Stimulated activated CD8-positive, alpha-beta memory T cell treated with anti-CD3 and anti-CD28 coated beads, Interleukin-7, amount 100 ng/mL, for 48 hours (primary cell): ENCODE measurements at places on chromosomes 5 and 9.
A peak's percentile ranks its signal among the peaks of the same experiment; 100 is the strongest.

DNA sequence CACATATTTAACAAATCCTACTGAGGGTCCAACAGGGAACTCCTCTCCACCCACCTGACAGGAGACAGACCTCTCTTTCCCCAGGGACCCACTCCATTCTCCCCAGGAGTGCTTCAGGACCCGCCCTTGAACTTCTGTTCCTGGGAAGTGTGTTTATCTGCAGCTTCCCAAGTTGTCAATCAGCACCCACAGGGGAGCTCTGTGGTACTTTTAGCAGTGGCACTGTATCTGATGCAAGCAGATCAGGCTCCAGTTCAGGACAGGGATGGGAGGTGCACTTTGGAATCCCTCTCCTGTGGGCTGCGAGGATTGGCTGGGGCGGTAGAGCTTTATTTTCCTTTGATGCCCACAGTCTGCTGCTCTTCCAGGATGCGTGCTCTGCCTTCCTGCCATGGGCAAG, 8.7 kb downstream of the GALNT10 start:
- no peak for DNase-seq

DNA sequence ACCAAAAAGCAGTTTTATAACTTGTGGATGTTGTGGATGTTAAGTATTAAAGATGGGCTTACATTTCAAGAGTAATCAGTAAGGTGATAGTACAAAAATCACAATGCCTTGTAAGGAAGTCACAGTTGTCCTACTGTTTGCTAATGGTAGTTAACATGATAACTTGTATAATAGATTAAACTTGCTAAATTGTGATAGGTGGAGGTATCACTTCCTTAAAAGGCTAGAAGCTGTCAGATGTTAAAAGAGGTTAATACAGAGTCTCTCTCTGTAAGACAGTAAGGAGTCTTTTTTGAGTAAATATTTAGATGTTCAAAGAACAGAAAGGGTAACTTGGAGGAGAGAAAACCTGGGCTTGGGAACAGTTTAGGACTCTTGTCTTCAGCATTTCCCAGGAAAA, 14.2 kb upstream of the MACIR start:
- no peak for DNase-seq

GRCh38 chr9:5582835-5583195, 46.1 kb upstream of the RIC1 start:
- no peak for DNase-seq

DNA sequence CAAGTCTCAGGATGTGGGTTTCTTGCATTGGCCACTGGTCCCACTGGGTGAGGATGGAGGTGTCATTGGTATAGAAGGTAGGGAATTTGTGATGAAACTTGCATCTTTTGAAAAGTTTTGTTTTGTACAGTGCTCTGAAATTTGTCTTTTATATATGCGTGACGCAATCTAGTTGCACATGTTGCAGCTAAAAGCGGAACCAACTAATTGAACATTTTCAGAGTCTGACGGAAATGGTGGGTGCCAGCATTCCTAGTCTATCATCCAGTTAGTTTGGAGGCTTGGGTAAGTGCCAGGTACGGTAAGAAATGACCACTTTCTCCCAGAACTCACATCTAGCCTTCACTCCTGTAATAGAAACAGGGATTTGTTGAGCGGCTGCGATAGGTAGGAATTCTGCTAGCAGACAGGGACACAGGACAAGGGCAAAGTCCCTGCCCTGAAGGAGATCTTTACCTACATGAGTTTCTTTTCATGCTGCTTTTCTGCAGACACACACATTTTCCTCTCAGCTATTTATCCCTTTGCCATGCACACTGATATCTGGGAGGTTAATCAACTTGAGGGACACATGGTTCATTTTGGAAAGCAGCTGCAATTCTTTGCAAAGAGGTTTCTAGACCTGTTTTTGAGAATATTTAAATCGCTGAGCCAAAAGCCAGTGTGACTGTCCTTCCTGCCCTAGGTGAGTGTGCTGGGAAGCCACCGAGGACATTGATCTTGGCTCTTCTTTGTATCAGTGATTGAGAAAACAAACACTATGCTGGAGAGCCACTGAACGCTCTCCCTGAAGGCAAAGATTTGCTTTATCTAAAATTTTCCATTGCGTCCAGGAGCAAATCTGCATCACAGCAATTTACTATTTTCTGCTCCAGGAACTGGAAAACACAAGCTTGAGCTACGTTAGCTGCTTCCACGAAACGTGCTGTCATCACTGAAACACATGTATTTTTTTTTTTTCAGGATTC, 89.7 kb downstream of the DAP start:
- DNase-seq: no peak

DNA sequence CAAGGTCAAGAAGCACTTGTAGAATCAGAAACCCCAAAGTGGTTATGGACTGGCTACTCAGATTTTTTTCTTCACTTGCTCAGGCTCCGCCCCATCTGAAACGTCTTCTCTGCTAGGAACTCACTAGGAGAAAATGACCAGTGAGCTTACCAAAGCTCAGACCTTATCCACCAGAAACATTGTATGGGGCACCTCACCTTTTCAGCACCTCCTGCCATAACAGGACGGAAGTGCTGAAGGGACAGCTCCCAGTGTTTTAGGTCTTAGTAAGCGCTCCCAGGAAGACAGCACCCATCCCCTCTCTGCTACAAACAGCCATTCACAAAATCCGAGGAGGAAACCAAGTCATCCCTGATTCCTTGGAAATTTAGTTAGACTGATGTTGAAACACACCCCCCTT, 1.2 kb upstream of the GABRA1 start:
- DNase-seq: no peak

- no peak for DNase-seq
Observed at GRCh38 chr5:68519143-68519542, 303.6 kb downstream of the PIK3R1 start.

DNA sequence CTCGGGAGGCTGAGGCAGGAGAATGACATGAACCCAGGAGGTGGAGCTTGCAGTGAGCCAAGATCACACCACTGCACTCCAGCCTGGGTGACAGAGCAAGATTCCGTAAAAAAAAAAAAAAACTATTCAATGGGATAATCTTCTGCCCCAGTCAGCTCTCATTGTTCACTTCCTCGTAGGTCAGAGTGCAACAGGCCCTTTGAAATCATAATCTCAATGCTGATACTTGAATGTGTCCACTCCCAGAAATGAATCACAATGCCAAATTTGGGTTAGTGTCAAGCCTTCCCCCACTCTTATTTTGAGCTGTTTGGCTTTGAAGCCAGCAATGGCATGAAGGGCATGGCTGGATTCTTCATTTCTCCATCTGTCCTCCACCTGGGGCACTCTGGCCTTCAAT, 610.3 kb upstream of the KLF4 start:
- no peak for DNase-seq

GRCh38 chr9:32387256-32387655, 2.8 kb downstream of the ACO1 start:
- no peak for DNase-seq

DNA sequence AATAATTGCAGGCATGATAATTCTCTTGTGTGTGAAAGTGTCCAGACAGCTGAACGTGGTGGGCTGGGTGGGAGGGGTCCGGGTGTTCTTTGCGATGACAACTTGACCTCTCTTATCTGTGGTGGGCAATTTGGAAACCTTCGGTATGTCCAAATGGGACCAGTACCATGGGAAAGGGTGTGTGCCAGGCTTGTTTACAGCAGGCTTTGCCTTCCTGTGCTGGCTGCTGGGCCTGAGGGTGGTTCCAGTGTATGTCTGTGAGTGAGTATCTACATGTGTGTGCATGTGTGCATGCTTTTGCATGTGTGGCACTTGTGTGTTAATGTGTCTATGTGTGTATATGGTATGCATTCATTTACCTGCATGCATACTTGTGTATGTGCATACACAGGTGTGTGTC, 166.4 kb downstream of the GADD45G start:
- DNase-seq: no peak

GRCh38 chr5:109146591-109146990, 263.2 kb downstream of the PJA2 start:
- DNase-seq: no peak

GRCh38 chr5:100757618-100758017, 145.5 kb downstream of the ST8SIA4 start:
- DNase-seq: no peak

GRCh38 chr9:131667576-131667975, 72.3 kb downstream of the RAPGEF1 start:
- peak; percentile 68 for DNase-seq

GRCh38 chr9:94014066-94014654, 59.0 kb upstream of the BARX1 start:
- no peak for DNase-seq

DNA sequence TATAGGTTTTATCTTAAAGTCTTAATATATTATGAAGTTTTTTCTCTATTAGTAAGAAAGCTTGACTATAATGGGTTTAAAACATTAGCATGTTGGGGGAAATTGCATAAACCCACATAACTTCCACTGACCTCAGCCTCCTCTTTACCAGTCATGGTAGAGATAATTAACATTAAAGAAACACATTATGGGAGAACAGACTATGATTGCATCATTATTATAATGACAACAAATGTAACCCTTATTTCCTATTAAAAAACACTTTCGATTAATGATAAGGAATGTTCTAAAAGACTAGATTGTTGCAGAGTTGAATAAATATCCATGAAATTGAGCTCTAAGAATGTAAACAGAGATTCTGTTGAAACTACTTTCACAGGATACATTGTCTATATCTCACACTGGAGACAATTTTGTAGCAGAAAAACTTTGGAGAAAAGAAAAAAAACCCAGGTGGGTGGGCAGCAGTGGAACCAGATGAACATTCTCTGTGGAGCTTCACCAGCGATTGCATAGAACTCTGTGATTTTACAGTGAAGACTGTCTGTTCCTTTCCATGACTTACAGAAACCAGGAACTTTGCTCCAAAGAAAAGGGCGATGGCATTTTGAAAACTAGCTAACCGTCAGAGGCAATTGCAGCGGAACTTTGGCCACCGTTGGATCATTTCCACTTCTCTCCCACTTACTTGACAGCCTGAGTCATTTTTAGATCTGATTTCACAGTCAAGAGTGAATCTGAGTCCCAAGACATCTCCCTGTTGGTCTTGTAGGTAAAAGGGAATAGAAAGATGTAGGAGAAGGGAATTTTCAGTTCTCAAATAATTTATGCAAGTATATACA, 21.0 kb upstream of the ERAP2 start:
- DNase-seq: no peak

GRCh38 chr9:37353791-37354190, 68.7 kb upstream of the GRHPR start:
- no peak for DNase-seq

GRCh38 chr5:2914981-2915484, 163.6 kb upstream of the IRX2 start:
- DNase-seq: no peak

DNA sequence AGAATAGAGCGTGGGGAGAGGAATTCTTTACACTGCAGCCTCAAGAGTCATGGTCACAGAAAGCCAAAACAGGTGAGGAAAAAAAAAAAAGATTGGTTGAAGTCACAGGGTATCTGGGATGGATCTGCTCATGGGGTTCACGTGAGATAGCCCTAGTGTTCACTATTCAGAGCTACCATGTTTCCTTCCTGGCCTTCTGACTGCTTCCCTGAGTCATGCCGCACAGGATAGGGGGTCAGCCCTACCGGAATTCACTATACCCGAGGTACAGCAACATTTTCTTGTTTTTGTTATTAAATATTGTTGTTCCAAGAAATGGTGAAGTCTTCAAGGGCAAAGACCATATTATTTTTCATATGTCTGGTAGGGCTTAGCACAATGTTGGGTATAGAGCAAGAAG, 21.5 kb upstream of the MAN2A1 start:
- DNase-seq: no peak

GRCh38 chr5:17713301-17713700, 79.0 kb downstream of the TAF11L14 start:
- no peak for DNase-seq

DNA sequence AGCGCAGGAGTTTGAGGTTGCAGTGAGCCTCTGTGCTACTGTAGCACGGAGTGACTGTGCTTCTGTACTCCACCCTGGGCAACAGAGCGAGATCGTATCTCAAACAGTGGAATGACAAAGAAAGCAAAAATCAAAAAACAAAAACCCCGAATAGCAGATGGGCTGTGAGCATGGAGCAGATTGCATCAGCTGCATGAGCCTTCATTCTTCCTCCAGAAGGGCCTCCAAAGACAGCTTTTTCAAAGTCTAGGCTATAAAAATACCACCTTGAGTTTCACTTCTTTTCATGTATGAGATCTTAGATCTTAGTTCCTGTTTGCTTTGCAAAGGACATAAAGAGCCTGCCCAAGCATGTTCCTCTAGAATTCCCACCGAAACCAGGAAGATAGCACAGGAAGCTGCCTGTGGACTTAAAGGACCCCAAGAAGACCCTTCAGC, 15.0 kb upstream of the HSPB3 start:
- no peak for DNase-seq

GRCh38 chr5:82158755-82159413, 119.3 kb downstream of the RPS23 start:
- no peak for DNase-seq

DNA sequence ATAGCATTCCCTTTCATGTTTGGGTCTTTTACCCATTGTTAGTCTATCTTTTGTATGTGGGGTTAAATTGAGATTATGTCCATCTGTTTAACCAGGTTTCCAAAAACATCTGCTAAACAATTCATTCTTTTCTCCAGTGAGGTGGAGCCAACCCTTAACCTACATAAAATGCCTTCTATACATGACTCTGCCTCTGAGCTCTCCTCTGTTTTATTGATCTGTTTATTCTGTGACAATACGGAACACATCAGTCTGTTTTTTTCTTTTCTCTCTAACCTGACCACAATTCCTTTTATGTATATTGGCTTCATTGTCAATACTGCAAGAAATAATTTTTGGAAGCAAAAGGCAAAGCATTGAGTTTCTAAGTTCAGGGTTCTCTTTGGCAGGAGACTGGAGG, 9.9 kb upstream of the ARL15 start:
- no peak for DNase-seq

DNA sequence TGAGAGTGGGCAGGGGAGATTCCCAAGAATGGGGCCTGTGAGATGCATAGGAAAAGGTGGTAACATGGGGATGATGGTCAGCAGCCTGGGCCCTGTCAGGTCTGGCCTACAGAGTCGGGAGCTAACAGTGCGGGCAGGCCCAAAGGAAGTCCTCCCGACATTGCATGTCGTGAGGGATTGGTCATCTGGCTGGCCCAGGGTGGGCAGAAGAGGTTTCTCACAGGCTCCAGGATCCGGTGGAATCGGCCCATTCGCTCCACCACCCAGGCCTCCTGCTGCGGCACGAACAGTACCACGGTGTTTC, 514 bp downstream of the STOML2 start:
- no peak for DNase-seq

- DNase-seq: peak; percentile 86
Observed at GRCh38 chr5:140107312-140108092, 6.4 kb upstream of the PURA start.
